ENCODE measurements at places on chromosomes 2 and 18.
A peak's percentile ranks its signal among the peaks of the same experiment; 100 is the strongest.

DNA sequence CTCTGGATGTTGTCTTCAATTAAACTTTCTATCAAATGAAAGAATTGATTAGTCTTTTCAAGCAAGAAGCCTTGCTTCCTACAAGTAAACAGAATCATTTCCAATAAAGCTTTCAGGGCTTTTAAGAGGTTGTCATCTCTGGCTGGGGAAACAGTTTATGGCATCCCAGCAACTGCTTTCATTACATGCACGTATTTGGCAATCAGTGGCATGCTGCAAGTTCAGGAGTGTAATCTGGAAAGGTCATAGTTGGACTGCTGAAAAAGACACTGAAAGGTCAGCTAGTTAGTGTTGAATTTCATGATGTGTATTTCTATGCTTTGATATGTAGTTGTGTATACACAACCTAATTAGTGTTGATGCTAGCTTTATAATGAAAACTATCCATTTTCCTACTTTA lies 332.9 kb downstream of the DSC3 start:
- no peak for DNase-seq

- DNase-seq = no peak
Observed at GRCh38 chr2:230942371-230942770, 17.3 kb upstream of the GPR55 start.

- DNase-seq = no peak
Observed at GRCh38 chr18:47686806-47687205, 243.7 kb downstream of the SMAD2 start.

- no peak for DNase-seq
Observed at GRCh38 chr2:30253873-30254684, 22.7 kb downstream of the LBH start.

DNA sequence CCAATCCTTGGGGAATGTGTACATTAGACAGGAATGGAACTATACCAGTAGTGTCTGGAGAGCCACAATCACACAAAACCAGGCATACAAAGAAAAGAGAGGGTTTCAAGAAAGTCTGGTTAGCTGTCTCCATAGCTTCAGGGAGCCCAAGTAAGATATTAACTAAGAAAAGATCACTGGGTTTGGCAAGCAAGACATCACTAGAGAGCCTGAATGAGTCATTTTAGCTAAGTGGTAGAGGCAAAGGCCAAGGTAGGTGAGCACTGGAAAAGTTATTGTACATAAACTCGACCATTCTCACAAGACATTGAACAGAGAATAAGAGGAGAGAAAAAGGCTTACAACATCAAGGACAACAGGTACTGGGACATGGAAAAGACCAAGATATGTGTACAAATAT lies 143.8 kb upstream of the ARL4C start:
- no peak for DNase-seq

DNA sequence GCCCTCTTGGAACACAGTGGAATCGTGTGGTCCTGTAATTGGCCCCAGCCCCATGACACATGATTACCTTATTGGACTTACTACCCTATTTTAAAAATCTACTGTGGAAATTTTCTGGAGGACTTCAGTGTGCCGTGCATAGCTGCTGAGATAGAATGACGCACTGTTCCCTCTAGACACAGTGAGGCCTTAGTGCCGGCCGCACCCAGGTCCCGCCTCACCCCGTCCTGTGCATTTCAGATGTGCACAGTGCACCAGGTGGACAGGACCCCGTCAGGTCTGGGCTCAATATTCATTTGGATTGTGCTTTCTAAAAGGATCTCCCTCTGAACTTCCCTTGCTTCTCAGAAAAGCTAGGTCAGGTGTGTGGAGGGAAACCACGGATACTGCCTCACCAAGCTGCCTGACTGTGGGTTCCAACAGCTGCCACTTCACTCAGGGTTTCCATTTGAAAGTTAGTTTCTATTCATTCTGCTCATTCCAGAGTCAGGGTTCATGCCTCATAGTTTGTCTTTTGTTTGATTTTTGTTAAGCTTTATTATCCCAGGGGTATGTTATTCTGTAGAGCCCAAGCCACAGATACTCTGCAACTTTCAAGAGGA lies 155.8 kb downstream of the PTGR3 start:
- DNase-seq = no peak

DNA sequence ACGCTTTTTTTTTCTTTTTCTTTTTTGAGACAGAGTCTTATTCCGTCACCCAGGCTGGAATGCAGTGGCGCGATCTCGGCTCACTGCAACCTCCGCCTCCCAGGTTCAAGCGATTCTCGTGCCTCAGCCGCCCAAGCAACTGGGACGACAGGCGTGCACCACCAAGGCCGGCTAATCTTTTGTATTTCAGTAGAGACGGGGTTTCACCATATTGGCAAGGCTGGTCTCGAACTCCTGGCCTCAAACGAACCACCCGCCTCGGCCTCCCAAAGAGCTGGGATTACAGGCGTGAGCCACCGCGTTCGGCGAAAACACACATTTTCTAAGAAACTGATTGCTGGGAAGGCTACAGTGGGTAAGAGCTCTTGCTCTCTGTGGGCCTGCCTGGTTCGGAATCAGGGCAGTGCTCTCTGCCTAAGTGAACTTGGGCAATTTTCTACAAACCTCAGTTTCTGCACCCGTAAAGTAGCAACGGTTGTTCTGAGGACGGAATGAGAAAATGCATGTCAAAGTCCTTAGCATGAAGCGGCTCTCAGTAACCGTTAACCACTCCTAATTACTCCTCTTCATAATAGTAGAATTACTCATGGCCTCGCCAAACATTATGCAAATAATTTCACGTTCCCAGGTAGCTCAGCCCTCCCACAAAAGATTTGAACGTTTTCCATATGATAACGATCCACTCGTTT lies 1.0 kb upstream of the PMAIP1 start:
- DNase-seq = peak; percentile 38

- no peak for DNase-seq
Observed at GRCh38 chr2:25256488-25256875, 85.2 kb downstream of the DNMT3A start.

- DNase-seq = no peak
Observed at GRCh38 chr2:218172845-218173244, 6.1 kb upstream of the CXCR1 start.

- DNase-seq = no peak
Observed at GRCh38 chr2:65031341-65032018, 24.7 kb upstream of the CEP68 start.

DNA sequence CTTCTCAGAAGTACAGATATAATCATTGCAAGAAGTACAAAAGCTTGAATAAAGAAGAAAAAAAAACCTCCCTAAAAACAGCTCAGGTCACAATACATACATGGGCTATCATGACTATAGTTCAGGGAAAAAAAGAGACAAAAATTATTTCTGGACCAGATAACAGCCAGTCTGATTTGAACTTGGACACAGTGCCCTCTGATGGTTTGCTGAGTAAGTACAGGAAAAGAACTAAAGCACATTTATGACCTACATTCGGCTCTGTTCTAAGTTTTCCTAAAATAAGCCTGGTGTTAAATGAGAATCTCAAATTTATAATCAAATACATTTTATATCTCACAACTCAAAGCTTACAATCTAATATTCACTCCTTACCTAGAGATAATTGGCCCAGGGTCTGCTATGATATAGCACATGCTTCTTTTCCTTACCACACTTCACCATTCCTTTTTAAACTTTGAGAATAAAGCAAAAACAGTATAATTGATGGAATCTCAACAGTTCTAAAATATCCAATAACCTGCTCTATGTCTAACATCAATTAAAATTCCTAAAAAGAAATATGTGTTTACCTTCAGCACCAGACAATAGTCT lies 81.1 kb downstream of the RAPH1 start:
- DNase-seq = peak; percentile 85

DNA sequence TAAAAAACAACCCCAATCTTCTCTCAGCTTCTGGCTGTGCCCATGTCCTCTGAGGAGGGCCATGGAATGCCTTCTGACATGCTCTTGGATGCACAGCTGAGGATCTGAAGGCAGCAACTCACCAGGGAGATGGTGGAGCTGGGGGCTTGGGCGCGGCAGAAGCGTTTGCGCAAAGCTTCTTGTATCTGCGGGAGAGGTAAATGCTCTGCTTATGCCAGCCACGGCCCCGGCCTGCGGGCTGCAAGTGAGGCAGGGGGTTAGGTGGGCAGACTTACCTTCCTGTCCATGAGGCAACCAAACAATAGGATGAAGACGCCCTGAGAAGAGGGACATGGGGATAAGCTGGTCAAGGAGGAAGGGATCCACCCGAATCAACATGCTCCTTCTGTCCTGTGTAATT lies 36.0 kb upstream of the SELENOI start:
- DNase-seq = no peak

DNA sequence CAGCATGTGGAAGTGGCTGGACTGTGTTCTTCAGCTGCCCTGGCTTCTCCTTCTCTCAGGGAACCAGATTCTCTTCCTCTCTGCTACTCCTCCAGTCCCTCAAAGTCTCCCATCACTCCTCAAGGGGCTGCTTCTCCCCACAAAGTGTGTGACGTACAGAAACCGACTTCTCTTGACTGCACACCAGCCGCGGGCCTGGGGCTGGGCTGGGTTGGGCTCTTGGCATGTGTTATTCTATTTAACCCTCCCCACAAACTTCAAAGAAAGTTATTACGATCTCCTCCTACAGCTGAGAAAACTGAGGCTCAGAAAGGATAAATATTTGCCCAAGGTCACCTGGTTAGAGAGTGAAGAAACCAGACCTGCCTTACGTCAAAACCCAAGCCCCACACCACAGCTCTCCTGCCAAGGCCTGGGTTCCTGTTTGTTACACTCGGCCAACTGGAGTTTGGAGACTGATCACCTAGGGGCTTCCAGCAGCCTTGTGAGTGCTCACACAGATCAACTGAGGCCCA lies 269.0 kb downstream of the TFCP2L1 start:
- no peak for DNase-seq

DNA sequence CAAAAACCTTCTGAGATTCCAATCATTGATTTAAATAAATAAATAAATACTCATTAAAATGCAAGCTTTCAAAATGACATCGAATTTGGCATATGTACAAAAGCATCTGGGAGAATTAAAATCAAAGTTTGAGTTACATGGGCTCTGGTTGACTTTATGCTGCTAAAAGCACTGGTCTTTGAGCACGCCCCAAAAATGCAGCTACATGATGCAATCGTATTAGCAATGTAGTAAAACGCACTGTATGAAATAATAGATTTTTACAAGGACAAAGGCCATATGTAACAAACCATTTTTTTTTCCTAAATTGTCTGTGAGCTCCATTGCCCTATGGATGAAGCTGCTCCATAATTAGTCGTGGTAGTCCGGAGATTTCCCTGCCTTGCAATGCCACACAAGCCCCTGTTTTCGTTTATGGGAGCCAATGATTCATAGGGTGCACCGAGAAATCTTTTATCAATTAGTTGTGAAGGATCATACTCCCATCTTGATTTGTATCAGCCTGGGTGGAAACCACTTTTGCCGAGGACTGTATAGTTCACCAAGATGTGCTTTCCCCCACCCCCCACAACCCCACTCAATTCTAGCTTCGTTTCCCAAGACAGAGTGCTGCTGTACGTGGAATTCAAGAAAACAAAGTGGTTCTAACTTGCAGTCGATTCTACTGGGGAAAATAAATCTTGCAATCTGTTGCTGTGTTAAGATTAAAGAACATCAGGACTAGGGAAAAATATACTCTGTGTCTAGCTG lies 268.4 kb downstream of the IRS1 start:
- DNase-seq = no peak

- DNase-seq = peak; percentile 85
Observed at GRCh38 chr2:233974530-233975071, 57.4 kb downstream of the TRPM8 start.

- no peak for DNase-seq
Observed at GRCh38 chr2:102508863-102509262, 35.8 kb downstream of the SLC9A4 start.

Data from choroid plexus epithelial cell (primary cell).